ENCODE measurements at places on chromosomes 5 and 9.

DNA sequence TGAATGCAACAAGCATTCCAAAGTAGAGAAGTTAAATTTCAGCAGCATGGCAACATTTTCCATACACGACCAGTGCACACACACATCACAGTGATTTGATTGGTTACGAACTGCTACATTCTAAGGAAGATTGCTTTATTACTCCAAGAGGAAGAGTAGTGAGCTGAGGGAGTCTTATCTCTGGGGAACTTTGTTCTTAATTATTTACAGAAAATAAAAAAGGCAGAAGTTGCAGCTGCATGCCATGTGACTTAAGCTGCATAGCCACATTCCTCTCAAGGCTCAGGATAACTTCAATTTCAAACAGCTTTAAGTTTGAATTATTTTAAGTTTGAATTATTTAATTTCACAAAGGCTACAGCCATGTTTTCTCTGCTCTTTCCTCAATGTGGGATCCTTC lies 71.6 kb upstream of the HSPB3 start:
- DNase-seq, result no peak

GRCh38 chr5:77409870-77410621 lies 82.1 kb downstream of the WDR41 start:
- no peak for DNase-seq

GRCh38 chr5:137091472-137091871 lies 407.7 kb downstream of the SPOCK1 start:
- no peak for DNase-seq

DNA sequence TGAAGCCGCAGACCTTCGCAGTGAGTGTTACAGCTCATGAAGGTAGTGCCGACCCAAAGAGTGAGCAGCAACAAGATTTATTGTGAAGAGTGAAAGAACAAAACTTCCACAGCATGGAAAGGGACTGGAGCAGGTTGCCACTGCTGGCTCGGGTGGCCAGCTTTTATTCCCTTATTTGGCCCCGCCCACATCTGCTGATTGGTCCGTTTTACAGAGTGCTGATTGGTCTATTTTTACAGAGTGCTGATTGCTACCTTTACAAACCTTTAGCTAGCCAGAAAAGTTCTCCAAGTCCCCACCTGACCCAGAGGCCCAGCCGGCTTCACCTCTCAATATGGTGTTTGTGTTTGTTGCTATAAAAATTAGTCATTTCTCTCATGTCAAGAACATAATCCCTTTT lies 49.7 kb downstream of the RECK start:
- DNase-seq, result no peak

- no peak for DNase-seq
These were observed 47.3 kb upstream of the SLC30A5 start for GRCh38 chr5:69046375-69046957.

DNA sequence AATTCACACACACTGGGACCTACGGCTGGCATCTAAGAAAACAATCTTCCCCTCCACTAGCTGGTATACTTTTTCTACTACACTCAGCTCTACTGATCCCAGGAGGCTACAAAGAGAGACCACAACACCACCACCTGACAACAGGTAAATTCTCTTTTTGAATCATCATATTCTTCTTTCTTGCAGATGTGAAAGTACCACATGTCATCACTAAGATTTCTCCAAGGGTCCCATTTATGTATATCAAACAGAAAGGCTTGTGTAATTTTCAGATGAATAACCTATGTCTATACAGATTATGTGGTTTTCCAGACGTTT lies 25.1 kb downstream of the PUM3 start:
- no peak for DNase-seq

- DNase-seq, result no peak
These were observed 24.9 kb downstream of the MELK start for GRCh38 chr9:36597412-36598178.

GRCh38 chr9:80648336-80648735 lies 1041.0 kb downstream of the TLE1 start:
- DNase-seq, result no peak

DNA sequence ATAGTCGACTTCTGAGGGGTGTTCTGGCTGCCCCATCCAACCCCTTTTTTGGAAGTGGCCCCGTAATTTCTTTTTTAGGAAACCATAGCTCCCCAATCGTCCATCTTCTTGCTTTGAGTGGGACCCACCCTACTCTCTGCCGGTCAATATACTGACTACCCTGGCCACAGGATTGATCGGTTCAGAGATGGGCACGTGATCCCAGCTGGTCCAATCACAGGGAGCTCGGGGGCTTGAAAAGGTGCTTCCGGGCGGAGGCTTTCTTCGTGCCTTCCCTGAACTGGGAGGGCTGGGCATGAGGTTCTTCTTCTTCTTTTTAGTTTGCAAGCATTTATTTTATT lies 78.7 kb upstream of the SH3PXD2B start:
- no peak for DNase-seq

GRCh38 chr9:16039988-16040761 lies 487.3 kb downstream of the CCDC171 start:
- no peak for DNase-seq

- no peak for DNase-seq
These were observed 89.0 kb downstream of the HRH2 start for GRCh38 chr5:175746851-175747250.

DNA sequence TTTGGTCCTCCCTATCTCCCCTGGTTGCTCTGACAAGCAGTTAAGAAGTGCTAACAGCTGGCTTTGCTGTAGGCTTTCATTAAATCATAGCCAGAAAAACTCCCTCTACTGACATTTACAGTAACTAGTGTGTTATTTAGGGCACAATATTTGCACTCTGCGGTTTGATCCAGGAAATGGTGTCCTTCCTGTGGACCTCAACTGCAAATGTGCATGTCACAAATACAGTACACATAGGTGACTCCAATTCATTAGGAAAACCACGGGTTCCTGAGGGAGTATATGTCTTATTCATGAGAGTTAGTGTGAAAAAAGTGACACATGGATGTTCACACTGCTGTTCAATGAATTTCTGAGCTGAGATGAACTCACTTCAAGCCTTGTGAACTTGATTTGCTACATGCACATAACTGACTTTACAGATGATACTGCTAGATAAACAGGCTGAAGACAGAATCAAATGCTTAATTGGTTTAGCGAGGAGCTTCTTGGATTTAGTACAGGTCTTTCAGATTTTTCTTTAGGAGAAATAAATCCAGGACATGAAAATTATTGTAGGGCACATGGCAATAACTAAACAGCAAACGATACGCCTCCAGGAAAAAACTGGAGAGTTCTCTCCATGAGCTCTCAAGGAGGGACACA lies 281.5 kb downstream of the EFNA5 start:
- DNase-seq, result peak; percentile 7

DNA sequence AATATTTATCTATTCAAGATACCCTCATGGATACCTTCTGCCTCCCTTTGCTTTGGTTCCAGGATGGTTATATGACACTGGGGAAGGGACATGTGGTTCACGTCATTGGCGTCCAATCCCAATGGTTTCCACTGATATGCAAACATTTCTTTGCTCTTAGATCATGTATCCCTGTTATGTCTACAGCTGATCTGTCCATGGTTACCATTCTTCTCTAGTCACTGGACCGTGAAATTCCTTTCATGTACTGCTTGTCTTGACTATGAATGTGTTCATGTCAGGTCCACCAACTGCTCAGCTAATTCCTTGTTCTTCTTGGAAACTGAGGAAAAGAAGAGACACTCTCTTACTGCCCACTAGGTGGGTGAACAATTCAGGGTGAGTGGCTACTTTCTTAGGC lies 391.1 kb upstream of the ZNF608 start:
- DNase-seq, result no peak

DNA sequence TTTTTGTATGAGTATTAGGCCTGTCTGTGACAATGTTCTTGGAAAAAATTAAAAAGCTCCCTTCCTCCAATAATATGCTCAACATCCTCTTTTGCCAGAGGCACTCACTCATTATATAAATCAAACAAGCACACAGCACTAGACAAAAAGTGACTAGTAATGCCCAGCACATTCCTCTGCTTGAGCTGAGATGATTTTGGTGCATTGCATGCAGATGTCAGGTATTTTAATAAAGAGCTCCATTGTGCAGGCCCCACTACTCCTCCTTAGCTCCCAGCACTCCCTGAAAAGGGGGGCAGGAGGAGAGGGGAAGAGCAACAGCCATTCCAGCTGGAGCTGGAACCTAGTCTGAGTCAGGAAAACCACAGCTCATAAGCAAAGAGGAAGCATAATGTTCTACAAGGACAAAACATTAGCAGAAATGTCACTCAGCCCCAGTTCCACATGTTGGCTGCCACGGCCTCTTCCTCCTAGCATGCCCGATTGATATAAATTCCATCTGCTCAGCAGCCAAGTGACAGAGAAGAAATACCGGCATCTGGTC lies 348.5 kb downstream of the BNC2 start:
- DNase-seq, result no peak

GRCh38 chr9:31027678-31028077 lies 1356.8 kb upstream of the ACO1 start:
- no peak for DNase-seq

- no peak for DNase-seq
These were observed 93.1 kb upstream of the TLE1 start for GRCh38 chr9:81782313-81782995.

- DNase-seq, result no peak
These were observed 30.4 kb downstream of the SKIC3 start for GRCh38 chr5:95524423-95524822.

DNA sequence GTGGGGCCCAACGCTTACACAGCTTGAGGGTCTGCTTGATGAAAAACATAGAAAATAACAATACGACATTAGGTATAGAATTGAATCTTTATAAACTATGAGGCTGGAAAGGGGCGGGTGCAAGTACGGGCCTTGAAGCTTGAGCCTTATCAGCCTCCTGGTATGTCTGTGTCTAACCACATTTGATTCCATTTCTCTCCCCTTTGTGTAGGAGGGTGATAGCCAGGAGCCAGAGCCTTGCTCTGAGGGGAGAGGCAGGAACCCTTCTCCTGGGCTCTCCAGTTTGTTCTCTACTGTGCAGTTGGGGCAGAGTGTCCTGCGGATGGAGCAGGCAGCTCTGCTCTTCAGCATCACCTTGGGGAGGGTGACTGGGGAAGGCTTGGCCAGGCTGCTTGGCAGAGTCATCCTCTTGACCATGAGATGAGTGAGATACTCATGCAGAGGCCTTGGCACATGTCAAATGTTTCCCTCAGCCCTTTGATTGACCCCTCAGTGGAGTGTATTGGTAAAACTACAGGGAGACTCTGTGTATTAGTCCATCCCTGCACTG lies 153.5 kb downstream of the SEMA6A start:
- no peak for DNase-seq

GRCh38 chr5:125409234-125409860 lies 662.9 kb upstream of the ZNF608 start:
- no peak for DNase-seq

GRCh38 chr5:113179156-113179555 lies 202.6 kb downstream of the DCP2 start:
- no peak for DNase-seq

DNA sequence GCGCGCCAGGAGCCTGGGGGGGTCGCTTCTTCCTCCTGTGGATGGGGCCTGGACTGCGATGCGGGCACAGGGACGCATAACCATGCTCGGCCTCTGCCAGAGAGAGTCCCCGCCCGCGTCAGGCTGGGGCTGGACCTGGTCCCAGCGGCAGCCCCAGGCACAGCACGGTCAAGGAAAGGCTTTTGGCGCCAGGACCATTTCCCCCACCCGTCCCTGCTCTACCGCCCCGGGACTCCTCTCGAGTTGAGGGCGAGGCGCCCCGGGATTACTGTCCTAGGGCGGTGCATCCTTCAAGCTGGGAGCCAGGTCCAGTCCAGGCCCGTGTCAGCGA lies 341 bp downstream of the MXD3 start:
- DNase-seq, result no peak

GRCh38 chr9:73743826-73744225 lies 592.2 kb downstream of the ANXA1 start:
- DNase-seq, result no peak

GRCh38 chr9:98890256-98890655 lies 53.5 kb upstream of the COL15A1 start:
- DNase-seq, result no peak

- no peak for DNase-seq
These were observed 112.5 kb downstream of the FAM174A start for GRCh38 chr5:100647461-100648230.

DNA sequence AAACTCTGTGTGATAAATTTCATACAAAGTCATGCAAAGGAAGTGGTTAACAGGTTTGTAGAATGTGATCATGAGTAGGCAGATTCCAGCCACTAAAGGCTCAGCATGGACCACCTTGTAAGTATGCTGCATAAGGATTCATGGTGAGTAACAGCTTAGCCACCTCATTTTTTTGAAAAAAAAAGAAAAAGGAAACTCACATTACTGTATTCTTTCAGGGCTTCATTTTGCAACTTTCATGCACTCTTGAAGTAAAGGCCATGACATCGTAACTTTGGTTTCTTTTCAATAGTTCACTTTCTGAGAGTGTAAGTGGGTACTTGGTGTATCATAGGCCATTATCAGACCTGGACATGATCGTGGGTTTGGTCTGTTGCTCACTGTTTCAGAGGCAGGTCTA lies 175.1 kb downstream of the PCSK1 start:
- no peak for DNase-seq

DNA sequence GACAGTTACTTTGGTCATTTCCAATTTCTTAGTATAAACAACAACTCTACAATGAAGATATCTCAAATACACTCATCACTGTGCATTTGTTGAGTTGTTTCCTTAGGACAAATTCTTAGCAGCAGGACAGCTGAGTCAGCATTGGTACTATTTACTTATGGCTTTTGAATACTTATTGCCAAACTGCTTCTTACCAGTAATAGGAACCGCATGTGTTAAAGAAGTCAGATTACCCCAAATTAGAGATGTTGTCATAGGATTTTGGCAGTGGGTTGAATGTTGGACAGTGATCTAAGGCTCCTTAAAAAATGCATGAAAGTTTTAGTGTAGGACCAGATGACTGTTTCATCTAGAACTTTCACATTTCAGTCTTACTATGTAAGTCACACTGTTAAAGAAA lies 280.1 kb upstream of the DMRT1 start:
- no peak for DNase-seq

- no peak for DNase-seq
These were observed 1.9 kb upstream of the ANKRD18A start for GRCh38 chr9:38622288-38622674.

GRCh38 chr5:172481011-172481800 lies 26.9 kb upstream of the SH3PXD2B start:
- no peak for DNase-seq

DNA sequence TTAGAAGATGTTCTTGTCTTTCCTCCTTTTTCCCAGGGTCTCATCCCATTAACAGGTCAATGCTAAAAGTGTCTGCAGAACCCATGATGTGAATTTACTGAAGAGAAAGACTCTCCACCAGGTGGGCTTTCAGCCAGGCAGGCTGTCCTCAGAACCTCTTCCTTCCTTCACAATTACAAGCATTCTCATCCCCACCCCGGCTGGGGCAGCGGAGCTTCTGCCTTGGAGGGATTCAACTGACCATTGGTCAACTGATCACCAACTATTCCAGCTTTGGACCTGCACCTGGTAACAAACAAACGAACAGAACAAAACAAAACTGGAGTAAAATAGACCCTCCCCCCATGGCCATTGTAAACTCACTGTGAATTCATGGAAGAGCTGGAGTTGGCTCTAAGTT lies 12.6 kb downstream of the IL9 start:
- DNase-seq, result no peak

Measured in stimulated activated CD8-positive, alpha-beta memory T cell treated with anti-CD3 and anti-CD28 coated beads, Interleukin-15, amount 100 ng/mL, for 4 hours (primary cell).